Hindlimb muscle (tissue), 1 donor: ENCODE measurements at places on chromosomes 2 and 18. TPM values are rescaled to one million over a fixed set of nuclear protein-coding genes. Genes with fewer than 3 reads are reported as not detected.

MRPL30 gene
- 37.1 TPM for polyA plus RNA-seq

POTEI gene
- 0.04 TPM for polyA plus RNA-seq

PSMA8 gene
- polyA plus RNA-seq: not detected

USP14 gene
- 55.3 TPM for polyA plus RNA-seq

RPL31 gene
- 3,298 TPM for polyA plus RNA-seq
